ACHN (cell line): ENCODE measurements at places on chromosomes 7 and 10.

DNA sequence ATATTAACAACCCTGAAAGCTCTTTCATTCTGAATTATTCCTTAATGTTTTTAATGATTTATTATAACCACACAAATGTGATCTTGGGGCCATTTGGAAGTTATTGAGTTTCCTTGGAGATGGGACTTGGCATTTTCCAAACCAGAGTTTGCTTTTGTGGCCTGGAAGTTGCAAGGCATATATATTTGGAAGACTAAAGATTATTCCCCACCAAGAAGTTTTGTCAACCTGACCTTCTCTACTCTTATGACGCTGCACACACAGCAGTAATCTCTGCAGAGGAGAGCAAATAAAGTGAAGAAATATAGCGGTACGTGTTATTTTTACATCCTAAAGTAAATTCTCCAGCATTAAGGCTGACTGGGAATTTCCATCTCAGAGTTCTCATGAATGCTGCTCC lies 397.0 kb downstream of the LRMDA start:
- DNase-seq, result no peak

- DNase-seq, result peak; percentile 72
These were observed 69.5 kb upstream of the ZNF438 start for GRCh38 chr10:31101123-31101522.

DNA sequence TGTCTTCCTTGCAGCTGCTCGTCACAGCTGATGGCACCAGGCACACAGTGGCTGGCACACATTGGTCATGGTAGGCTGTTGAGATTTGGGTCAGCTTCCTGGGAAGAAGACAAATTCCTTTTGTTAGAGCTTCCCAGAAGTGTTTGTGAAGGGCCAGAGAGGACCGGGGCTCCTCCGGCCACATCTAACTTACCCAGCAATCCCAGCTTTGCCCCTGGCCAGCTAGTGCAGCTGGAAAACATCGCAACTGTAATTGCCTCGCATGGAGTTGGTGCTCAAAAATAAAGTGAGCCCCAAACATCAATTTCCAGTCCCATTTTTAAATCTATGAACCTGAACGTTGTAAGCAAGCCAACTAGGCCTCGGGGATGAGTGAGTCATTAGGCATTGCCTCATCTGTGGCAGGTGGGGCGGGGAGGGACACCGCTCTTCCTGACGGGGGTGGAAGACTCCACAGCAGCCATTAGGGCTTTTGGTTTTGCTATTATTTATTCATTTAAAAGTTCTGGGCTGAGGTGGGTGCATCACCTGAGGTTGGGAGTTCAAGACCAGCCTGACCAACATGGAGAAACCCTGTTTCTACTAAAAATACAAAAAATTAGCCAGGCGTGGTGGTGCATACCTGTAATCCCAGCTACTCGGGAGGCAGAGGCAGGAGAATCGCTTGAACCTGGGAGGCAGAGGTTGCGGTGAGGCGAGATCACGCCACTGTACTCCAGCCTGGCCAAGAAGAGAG lies 12.4 kb downstream of the CPA5 start:
- peak; percentile 89 for DNase-seq

DNA sequence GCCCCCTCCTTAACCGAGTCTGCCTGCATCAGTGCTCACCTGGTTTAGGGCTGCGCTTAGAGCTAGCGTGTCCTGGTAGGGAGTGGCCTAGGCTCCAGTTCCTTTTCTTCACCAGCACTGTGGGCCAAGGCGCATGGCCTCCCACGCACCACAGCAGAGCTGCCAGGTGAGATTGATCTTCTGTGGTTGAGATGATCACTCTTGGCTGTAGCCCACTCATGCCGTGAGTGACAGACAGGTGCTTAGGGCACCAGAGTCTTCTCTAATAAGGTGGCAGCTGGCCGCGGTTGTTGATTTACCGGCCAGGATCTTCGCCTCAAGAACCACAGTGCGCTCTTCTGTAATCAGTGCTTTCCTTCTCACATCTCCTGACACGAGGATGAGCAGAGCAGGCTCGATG lies 157.2 kb upstream of the INSYN2A start:
- DNase-seq, result no peak

GRCh38 chr7:76357475-76358010 lies 1.2 kb downstream of the YWHAG start:
- peak; percentile 26 for DNase-seq

DNA sequence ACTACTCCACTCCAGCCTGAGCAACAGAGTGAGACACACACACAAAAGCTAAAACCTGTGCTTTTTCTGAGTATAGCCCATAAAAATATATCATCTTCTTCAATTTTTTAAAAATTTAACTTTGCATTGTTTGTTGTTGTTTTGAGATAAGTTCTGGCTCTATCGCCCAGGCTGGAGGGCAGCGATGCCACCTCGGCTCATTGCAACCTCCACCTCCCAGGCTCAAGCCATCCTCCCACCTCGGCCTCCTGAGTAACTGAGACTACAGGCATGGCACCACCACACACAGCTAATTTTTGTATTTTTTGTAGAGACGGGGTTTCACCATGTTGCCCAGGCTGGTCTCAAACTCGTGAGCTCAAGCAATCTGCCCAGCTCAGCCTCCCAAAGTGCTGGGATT lies 14.3 kb upstream of the TLX1 start:
- DNase-seq, result no peak

DNA sequence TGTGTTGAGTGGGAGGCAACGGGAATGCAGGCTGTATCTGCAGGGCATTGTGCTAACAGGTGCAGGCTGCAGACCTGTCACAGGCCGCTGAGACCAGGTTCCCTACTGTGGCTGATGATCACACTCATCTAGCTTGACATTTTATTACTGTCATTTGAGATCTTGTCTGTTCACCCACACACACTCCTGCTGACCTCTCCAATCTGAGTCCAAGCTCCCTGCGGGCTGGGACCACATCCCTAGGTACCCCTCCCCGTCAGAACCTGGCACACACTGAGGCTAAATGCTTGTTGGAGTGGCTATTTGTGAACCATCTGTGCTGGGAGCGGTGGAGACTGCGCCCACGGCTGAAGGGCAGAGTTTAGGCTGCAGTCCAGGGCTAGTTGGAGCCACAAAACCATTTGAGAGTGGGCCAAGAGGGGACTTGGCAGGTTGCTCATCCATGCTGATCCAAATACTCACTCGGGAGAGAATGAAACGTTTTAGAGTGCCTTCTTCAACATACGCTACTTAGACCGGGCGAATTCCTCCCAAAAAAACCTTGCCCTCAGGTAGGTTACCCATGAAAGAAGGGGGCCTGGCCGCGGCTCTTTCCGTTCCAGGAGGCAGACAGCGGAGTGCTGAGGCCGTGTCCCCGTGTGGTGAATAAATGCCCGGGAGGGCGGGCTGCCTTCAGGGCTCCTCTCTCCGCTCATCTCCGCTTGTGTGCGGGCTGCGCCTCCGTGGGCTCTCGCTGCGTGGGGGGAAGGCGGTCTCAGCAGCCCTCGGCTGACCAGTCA lies 164.4 kb downstream of the RGS10 start:
- DNase-seq, result no peak

- no peak for DNase-seq
These were observed 14.7 kb downstream of the AQP1 start for GRCh38 chr7:30926313-30926712.

GRCh38 chr10:122464250-122464510 lies 2.8 kb downstream of the HTRA1 start:
- DNase-seq, result no peak

- DNase-seq, result no peak
These were observed 44.3 kb upstream of the STEAP1B start for GRCh38 chr7:22544245-22544644.

DNA sequence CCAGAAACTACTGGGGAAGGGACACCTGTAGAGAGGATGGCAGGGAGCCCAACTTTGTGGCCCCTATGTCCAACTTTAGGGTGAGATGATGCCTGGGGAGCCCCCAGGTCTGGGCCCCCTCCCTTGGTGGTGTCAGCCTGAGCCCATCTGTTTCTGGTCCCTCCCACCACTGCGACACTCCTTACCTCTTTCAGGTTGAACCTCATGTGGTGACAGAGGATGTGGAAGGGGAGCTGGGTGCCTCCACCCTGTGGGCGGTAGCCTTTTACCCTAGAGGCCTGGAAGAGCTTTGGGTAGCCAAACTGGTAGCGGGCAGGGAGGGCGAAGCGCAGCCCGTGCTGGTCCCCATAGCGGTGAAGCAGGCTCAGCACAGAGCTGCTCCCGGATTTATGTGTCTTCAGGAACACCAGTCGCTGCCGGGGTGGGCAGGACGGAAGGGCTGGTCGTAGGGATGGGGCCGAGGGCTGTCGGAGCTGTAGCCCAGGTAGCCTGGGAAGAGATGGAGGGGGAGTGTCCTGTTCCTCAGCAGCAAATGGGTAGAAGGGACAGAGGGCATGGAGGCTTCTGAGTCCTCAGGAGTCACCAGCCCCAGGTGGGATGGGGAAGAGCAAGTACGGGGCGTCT lies 2.0 kb downstream of the GAL3ST4 start:
- no peak for DNase-seq

- DNase-seq, result no peak
These were observed 380.7 kb downstream of the TCERG1L start for GRCh38 chr10:130930821-130931220.

GRCh38 chr7:74615933-74616780 lies 41.4 kb upstream of the GTF2I start:
- no peak for DNase-seq

DNA sequence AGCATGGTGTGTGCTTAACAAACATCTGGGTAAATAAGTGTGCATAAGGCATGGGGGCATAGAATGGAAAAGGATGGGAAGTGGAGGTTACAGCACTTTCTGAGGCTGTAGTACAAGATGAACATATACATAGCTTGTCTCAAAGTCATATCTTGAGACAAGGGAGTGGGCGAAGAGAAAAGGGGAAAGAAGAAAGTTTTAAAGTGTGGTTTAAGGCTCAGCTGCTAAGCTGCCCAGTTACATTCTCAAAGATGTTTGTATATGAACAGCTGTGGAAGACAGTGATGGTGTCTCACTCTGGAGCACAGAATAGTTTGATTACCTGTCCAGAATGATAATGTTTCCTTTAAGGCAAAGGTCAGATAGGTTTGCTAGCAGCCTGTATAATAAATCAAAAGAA lies 61.9 kb upstream of the LANCL2 start:
- no peak for DNase-seq
